Head of caudate nucleus (tissue), 42 donors: ENCODE measurements at places on chromosomes 3 and 15.

GRCh38 chr15:72740219-72740618 lies 43.3 kb downstream of the ADPGK start:
- no peak for DNase-seq

DNA sequence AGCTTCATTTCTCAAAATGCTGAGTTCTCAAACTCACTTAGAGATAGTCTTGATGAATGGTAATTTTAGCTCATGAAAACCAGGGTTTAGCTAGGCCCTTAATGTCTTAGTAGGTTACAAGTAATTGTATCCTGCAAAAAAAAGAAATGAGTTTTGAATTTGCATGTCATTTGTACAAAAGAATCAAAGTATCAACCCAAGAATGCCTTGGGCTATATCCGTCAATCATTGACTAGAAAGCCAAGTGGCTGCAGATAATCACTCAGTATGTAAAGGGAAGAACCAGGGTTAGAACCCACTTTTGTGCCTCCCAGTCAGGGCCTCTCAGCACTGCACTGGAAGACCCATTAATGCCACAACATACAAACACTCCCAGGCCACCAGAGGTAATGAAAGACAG lies 427.6 kb upstream of the MDFIC2 start:
- no peak for DNase-seq

DNA sequence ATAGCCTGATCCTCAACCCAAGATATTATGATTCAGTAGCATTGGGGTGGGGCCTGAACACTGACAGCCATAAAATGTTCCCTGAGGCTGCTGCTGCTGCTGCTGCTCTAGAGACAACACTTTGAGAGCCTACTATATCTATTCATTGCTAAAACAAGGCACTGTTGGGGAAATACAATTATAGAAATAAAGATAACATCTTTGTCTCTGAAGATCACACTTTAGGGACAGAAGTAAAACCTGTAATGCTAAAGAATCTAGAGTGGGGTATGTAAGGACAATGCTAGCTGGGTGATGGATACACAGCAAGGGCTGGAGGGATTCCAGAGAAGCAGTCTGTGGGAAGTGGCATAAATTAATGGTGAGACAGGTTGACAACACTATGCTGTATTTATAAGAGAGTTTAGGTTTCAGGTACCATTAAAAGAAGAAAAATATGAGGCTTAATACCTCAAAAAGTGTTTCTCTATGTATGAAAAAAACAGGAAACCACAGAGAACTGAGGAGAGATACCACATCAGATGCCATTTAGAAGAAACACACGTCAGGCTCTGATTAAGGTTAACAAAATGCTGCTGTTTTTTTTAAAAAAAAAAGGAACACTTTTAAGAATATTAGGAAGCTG lies 115.9 kb downstream of the CBLB start:
- DNase-seq = peak; percentile 42

DNA sequence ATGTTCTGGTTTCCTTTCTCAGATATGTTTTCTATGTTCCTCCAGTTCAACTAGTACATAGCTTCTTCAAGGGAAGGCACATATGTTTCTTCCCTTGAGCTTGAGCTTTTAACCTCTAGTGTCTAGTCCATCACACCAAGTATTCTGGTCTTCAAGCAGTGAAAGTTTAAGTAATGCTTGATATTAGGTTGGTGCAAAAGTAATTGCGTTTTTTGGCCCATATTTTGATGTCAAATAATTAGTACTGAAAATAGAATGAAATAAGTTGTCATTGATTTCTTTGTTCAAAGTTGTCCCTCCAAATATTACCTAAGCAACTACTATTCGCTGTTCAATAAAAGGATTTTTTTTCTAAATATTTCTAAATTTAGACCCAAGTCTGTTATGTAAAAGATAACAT lies 146.7 kb upstream of the TSC22D2 start:
- no peak for DNase-seq

DNA sequence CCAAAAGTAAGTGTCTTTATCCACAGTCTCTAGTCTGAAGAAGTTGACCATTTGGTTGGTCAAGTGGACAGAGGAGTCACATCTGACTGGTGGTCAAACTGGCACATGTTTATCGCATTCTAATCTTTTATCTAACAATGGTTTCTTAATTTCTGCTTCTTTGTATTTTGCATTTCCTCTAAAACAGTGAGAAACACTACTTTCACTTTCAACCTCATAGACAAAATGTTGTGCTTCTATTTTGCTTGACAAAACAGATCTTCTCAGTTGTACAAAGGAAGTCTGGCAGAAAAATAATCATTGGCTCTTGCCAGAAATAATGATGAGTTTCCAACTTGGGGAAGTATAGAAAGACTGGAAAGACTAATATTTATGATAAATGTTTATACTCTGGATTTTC lies 103.9 kb downstream of the MME start:
- DNase-seq = no peak

- no peak for DNase-seq
These were observed 103.4 kb upstream of the SAMMSON start for GRCh38 chr3:69896095-69896494.

DNA sequence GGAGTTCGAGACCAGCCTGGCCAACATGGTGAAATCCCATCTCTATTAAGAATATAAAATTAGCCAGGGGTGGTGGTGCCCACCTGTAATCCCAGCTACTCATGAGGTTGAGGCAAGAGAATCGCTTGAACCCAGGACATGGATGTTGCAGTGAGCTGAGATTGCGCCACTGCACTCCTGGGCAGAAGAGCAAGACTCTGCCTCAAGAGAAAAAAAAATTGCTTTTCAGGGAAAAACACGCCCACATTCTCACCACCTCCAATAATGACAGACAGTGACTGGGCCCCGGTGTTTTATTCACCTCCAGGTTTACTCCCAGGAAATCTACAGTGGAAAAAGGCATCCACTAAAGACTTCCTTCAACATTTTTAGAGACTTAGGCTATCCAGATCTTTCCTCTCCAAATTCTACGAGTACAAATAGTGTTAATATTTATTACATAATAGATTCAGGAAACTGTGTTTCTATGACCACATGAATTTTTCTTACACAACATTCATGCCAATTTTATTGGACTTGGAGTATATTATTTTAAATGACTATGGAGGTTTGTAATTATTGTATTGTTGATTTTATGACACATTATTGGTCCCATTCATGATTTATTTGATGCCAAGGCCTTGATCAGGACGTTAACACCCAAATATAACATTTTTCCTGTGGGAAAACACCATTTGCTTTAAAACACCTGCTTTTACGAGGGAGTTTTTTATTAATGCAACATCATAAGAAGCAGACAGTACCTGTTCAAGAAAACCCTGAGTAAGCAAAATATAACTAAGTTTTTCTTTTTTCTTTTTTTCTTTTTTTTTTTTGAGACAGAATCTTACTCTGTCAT lies 26.6 kb downstream of the IGF2BP2 start:
- no peak for DNase-seq

DNA sequence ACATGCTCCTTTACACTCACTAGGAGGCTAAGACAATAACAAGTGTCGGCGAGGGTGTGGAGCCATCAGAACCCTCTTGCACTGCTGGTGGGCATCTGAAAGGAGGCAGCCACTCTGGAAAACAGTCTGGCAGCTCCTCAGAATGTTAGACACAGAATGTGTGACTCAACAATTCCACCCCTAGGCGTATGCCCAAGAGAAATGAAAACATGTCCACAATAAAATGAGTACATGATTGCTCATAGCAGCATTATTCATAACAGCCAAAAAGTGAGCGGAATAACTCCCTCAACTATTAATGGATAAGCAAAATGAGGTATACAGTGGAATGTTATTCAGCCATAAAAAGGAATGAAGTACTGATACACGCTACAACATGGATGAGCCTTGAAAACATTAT lies 57.8 kb downstream of the WNT7A start:
- no peak for DNase-seq

DNA sequence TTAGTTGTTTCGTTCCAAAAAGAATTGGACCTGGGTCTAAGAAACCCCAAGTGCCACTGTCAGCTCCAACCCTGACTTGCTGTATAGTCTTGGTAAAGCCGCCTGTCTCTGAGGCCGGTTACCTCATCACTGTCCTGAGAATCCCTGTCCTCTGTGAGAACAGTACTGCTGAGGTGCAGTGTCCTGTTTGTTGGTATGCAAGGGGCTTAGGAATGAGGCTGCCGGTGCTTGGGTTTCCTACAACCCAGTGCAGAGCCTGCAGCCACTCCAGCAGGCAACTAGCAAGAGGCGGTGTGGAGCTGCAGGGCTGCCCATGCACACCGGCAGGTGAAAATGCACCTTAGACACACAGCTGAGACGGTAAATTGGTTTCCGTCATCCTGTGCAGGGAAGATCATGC lies 52.0 kb upstream of the ATG7 start:
- DNase-seq = no peak

DNA sequence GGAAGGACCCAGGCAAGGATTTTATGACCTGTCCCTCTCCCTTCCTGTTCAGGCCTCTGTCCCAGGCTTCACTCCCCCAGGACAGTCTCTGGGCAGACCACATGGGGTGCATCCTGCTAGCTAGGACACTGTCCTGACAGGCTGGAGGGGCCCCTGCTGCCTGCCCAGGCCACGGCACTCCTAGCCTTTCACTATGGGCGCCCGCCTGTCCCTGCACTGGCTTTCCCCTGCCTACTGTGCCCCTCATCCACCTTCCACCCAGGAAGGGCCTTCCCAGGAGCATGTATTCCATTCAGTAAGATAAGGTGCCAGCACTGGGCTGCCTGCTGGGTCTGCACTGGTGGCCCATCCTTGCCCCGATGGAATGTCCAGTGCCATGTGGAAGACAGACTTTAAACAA lies 145.3 kb downstream of the DNAJB8 start:
- no peak for DNase-seq

DNA sequence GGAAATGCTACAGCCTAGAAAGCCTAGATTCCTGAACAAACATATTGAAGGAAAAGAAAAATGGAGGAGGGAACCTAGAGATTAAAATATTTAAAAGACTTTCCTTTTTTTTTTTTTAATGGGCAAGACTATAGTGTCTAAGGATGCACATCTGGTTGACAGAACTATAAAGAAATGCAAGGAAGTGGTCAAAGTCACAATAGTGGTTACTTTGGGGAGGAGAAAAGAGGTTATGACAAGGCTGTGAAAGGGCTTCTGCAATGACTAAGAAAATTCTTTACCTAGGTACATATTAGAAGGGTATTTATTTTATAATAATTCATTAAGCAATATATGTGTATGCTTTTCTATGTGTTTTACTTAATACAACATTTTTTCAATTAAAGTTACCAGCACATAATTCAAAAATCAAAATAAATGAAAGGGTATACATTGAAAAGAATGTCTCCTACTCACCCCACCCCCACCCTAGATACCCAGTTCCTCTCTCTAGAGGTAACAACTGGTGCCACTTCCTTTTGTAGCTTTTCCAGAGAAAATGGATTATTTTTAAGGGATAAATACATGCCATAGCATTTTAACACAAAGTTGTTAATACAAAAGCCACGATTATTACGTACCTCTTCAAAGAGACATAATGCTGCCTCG lies 70.1 kb downstream of the HERC1 start:
- no peak for DNase-seq
